ENCODE measurements at places on chromosomes 6 and 20.

GRCh38 chr6:158391276-158391675 is 79.0 kb downstream of the TULP4 start:
- no peak for DNase-seq

GRCh38 chr6:70277470-70277869 is 25.4 kb downstream of the COL9A1 start:
- DNase-seq = no peak

- DNase-seq = no peak
Measured at GRCh38 chr20:11205769-11206362, 532.1 kb upstream of the JAG1 start.

GRCh38 chr20:60372822-60373221 is 414.6 kb downstream of the CDH26 start:
- no peak for DNase-seq

- no peak for DNase-seq
Measured at GRCh38 chr6:1312473-1313367, 822 bp downstream of the FOXQ1 start.

- DNase-seq = no peak
Measured at GRCh38 chr20:9038791-9039535, 29.9 kb upstream of the PLCB4 start.

DNA sequence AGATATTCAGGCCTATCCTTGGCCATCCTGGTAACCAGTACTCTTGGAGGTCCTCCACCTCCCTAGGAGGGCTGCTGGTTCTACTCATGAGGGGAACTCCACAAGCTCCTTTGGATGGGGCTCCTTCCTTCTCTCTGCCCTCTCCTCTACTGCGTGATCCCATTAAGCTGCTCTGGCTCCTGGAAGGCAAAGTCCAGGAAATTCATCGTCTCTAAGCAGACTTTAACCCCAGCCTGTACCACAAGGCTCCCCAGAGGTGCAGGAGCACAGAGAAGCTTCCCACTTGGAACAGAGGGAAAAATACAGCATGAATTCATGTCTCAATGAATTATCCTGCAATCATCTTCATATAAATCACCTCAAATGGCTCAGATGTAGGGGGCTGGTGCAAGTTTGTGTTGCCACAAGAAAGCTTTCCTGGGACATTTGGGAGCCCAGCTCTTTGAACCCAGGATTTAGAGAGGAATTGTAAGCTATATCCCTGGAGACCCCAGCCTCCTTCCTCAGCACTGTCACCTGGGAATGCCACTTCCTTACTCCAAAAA is 355.4 kb downstream of the CDC5L start:
- DNase-seq = no peak

GRCh38 chr20:53270792-53271375 is 298.7 kb downstream of the TSHZ2 start:
- peak; percentile 53 for DNase-seq

DNA sequence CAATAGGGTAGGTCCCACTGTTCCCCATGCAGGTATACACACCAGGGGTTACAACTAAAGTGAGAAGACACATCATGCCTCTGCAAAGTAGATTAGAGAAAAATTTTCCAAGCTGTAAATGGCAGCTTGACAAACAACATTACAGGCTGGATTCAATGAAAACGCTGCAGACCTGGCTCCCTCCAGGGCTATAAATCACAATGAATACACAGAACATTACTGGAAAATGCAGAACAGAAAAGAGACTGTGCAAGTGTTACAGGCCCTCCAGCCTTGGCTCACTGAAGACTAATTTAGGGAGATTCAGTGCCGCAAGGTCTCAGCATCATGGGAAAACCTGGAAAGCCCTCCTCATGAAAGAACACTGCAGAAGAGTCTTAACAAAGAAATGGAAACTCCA is 207.8 kb downstream of the KHDC1L start:
- DNase-seq = no peak

DNA sequence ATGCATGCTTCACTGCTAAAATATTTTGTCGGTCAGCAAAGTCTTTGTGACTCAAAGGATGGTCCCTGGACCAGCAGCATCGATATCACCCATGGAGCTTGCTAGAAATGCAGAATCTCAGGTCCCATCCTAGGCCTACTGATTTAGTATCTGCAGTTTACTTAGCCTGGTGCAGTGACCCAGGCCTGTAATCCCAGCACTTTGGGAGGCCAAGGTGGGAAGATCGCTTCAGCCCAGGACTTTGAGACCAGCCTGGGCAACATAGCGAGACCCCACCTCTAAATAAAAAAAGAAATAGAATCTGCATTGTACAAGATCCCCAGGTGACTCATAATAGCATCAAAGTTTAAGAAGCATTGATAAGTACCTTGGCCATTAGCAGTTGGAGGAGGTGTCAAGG is 248.7 kb downstream of the CD83 start:
- DNase-seq = no peak
